ENCODE measurements at places on chromosomes 13 and 19. TPM values are rescaled to one million over a fixed set of nuclear protein-coding genes. Genes with fewer than 3 reads are reported as not detected.

The CYP4F2 gene
- not detected for total RNA-seq

The RFX1 gene
- total RNA-seq, result 6.1 TPM

The ZNF524 gene
- total RNA-seq, result 9.6 TPM

The CEACAM8 gene
- not detected for total RNA-seq

The AP1M2 gene
- 0.22 TPM for total RNA-seq

The SLC10A2 gene
- not detected for total RNA-seq

The PCID2 gene
- total RNA-seq, result 54.7 TPM

The CGB2 gene
- total RNA-seq, result not detected

The SMIM44 gene
- total RNA-seq, result not detected

The TMEM86B gene
- total RNA-seq, result 1.9 TPM

The PEG3 gene
- 0.44 TPM for total RNA-seq

The OR7D4 gene
- total RNA-seq, result not detected

The CLEC17A gene
- total RNA-seq, result not detected

The YJEFN3 gene
- total RNA-seq, result 0.57 TPM

The LIM2 gene
- total RNA-seq, result not detected

The AMH gene
- 1.1 TPM for total RNA-seq

The KLK15 gene
- total RNA-seq, result not detected

The DCAF15 gene
- total RNA-seq, result 35.1 TPM

The OXGR1 gene
- not detected for total RNA-seq

The TNFRSF19 gene
- total RNA-seq, result 93.2 TPM

The SBK3 gene
- total RNA-seq, result not detected

The IFNL2 gene
- total RNA-seq, result not detected

The TUBB4A gene
- total RNA-seq, result not detected

The TSKS gene
- total RNA-seq, result 0.14 TPM

The ADGRE2 gene
- total RNA-seq, result 1.3 TPM

The ZNF540 gene
- total RNA-seq, result 0.29 TPM

The CEACAM5 gene
- total RNA-seq, result not detected

The DAND5 gene
- total RNA-seq, result not detected

The OR7E24 gene
- not detected for total RNA-seq

The PROZ gene
- total RNA-seq, result not detected

The PLIN5 gene
- total RNA-seq, result under 0.01 TPM

The SLC1A6 gene
- not detected for total RNA-seq

Data from placental pericyte (primary cell).